Hematopoietic multipotent progenitor cell treated with erythropoietin and hydrocortisone succinate and interleukin-3 and kit ligand, for 15 days (in vitro differentiated cells): ENCODE measurements at places on chromosomes 12 and 14.
A peak's percentile ranks its signal among the peaks of the same experiment; 100 is the strongest.

- DNase-seq = no peak
These were observed 197.2 kb downstream of the KIF26A start for GRCh38 chr14:104335611-104336010.

GRCh38 chr14:105283028-105283427, 17.8 kb downstream of the BRF1 start:
- no peak for DNase-seq

DNA sequence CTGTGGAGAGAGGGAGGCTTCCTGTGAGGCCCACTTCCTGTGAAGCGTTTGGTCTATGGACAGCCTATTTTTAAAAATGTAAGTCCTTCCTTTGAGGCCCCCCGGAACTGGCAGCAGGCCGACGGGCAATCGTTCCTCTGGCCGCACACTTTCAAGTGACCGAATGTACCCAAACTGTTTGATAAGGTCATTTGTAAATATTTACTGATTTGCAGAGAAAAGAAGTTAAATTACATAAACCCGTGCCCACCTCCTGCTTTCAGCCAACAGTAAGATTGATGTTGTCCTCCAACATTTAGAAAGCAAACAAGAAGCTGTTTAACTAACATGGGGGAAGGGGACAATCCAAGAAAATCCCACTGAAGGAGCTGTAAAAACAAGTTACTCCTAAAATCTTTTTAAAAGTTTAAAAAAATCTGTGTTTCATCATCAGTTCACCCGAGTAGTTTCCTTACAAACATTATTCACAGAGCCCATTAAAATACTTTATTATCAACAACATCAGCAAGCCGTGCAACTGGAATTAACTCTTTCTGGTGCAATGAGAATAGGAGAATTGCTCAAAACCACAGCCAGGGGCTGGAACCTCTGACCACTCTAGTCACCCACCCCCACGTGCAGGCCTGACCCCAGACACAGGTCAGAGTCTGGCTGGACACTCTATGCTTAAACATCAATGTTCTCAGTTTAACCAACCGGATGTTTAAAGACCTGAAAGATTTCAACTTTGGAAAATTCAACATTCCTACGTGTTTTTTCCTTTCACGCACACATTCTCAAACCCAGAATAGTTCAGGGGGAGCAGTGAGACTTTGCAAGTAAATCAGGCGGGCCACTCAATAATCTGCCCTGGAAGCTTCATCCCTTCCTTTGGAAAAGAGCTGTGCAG, 65.3 kb downstream of the FOXN3 start:
- DNase-seq = no peak

DNA sequence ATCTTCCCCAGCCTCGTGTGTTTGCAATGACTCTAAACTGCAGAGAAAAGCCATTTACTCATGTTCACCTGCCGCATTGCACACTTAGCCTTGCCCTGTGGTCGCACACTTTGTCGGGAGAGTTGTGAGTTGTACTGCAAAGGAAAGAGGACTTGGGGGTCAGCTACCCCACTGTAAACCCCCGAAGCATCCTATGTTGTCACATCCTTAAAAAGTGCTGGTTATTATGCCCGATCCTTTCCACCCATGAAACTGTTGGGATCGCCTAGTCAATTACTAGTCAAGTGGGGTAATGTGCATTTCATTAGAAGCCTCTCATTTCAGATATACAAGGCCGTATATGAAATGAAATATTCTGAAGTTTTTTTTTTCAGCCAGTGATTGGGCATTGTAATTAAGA, 98.2 kb downstream of the SRRM4 start:
- no peak for DNase-seq

GRCh38 chr14:93073910-93074769, 41.6 kb downstream of the ITPK1 start:
- DNase-seq = no peak

DNA sequence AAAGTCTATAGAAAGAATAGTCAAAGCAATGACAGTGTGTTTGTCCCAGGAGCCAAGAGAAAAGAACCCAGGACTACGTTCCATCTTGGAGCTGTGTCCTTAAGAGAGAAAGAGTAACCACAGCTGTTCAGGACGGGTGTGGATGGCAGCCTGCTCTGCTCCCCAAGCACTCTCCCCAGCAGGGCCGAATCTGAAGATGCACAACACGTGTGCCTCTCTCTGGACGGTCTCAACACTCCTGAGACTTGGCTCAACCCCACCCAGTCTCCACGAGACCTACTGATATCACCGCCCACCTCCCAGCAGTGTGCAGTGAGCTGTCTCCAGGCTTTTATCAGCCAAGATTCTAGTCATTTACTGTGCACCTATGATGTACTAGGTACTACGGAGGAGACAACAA, 27.3 kb upstream of the ANO2 start:
- DNase-seq = no peak

DNA sequence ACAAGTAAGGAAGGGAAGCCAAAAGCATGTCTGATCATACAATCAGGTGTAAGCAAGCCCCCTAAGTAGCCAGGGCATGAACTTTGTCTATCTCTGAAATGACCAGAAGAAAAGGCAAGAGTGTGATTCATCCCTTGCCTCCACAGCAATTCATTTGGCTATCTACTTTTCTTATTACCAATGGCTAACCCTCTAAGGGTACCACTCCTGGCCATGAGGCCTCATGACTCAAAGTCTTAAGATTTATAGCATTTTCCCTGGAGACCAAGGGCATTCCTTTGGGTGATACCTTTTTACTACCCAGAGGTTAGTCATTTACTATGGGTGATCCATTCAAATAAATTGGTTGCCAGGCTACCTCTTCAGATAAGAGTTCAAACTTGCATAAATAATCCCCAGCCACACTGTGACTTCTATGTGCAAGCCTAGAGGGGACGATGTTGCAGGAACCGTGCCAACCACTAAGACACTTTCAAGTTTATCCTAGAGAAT, 1.5 kb upstream of the LGALS3 start:
- peak; percentile 42 for DNase-seq

DNA sequence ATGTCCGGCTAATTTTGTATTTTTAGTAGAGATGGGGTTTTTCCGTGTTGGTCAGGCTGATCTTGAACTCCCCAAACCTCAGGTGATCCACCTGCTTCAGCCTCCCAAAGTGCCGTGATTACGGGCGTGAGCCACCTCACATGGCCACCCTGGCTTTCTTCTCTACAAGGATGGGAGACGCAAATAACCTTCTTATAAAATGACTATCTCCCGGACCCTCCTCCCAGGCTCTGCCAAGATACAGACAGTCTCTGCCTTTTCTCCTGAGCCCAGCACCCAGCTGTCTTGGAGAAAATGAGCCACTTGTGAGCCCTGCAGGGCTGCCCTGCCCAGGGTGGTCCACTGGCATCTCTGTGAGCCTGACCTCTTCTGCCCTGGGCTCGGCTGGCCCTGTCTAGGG, 34.7 kb upstream of the RBM19 start:
- DNase-seq = no peak

DNA sequence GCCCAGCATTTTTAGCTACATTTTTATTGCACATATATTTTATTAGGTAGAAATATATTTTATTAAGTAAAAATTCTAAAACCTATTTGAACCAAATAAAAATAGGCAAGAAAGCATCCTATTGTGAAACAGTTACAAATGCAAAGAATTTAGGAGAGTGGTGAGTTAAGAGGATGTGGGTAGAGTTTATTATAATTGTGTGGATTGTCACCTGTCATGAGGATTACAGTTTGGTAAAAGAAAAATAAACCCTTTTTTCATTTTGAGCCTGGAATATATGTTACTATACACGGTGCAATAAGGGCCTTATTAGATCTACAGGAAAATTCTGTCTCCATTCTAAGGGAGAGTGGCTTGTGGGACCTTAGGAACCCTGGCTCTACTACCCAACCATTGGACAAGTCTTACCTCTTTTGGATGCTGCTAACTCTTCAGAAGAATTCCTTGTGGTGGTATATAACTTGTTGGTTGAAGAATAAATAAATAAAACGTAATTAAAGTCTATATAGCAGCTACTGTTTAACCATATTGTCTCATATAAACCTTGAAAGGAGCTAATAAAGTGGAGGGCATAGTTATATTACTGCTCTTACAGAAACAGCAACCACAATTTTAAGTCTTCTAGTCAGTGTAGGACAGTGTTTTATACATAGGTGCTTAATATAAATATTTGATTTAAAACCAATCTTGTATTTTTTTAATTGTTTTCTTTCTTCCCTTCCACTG, 67.8 kb downstream of the FGD4 start:
- DNase-seq = no peak

- no peak for DNase-seq
These were observed at the start of gene LHX5 for GRCh38 chr12:113471619-113472171. LHX5 (minus strand) TSS chr12:113471871; CDS start chr12:113471498, 373 bp downstream.

DNA sequence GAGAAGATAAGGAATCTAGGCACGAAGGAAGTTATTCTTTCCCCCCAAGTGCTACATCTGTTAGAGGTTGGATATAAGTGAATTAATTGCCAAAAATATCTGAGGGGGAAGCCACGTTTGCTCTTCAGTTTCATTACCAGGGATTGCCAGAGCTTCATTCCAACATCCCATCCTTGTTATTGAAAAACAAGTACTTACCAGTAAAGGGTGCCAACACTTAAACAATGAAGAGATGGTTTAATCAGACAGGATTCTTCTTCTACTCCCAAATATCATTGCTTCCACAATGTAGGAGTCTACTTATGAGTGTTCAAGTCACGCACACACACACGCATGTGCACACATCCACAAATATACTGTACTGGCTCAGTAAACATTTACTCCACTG, 312.4 kb downstream of the RPAP3 start:
- no peak for DNase-seq

GRCh38 chr12:38669530-38669929, 235.9 kb downstream of the CPNE8 start:
- DNase-seq = no peak

- no peak for DNase-seq
These were observed 9.6 kb upstream of the OTUB2 start for GRCh38 chr14:94016446-94016976.

DNA sequence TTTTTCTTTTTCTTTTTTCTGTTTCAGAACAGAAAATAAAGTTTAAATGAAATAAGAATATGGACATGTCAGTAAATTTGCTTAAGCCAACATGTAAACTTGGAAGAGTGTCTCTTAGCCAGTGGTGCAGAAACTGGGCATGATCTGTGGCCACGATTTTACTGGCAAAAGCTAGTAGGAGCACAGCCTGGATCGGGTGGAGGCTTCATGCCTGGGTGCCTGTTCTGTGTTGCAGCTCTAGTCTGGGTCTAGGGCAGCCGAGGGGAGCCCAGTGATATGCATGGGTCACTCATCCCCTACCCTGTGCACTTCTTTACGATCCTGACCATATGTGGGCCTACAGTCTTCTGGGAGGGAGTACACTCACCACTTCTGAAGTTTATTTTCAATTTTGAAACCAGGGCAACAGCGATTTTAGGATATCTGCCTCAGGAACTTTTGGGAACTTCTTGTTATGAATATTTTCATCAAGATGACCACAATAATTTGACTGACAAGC, 45.6 kb upstream of the SMCO2 start:
- no peak for DNase-seq

DNA sequence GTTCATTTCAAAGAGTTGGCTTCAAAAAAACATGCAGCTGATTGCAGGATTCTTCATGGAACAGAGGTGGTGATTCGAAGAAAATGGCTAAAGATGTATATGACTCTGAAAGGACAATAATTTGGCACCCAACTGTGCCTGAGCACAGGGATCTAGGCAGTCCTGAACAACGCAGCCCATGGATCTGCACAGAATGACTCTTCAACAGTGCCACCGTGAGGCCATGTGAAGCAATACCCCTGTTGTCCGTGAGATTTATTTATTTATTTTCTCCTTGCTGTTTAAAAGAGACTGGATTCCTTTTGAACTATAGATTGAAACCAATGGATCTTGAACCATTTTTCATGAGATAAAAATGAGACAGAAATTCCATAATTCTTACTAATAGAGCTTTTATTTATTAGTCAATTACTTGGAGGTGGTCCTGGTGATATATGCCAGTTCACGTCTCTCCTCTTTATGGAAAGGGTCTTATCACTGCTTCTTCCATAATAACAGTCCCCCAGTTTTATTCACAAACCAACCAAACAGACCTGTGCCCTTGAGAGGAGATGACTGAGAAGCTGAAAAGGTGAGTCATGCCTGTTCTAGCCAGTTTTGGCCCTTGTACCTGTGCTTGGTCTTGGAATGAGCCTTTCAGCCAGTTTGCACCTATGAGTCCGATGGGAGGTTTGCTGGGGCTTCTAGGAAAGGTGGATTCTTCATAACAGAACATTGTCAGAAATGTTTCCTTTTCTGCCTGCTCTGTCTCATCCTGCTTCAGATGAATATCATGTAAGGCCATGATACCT, 1598.3 kb downstream of the AACS start:
- DNase-seq = no peak

- DNase-seq = no peak
These were observed 28.5 kb upstream of the NFYB start for GRCh38 chr12:104166465-104166864.

DNA sequence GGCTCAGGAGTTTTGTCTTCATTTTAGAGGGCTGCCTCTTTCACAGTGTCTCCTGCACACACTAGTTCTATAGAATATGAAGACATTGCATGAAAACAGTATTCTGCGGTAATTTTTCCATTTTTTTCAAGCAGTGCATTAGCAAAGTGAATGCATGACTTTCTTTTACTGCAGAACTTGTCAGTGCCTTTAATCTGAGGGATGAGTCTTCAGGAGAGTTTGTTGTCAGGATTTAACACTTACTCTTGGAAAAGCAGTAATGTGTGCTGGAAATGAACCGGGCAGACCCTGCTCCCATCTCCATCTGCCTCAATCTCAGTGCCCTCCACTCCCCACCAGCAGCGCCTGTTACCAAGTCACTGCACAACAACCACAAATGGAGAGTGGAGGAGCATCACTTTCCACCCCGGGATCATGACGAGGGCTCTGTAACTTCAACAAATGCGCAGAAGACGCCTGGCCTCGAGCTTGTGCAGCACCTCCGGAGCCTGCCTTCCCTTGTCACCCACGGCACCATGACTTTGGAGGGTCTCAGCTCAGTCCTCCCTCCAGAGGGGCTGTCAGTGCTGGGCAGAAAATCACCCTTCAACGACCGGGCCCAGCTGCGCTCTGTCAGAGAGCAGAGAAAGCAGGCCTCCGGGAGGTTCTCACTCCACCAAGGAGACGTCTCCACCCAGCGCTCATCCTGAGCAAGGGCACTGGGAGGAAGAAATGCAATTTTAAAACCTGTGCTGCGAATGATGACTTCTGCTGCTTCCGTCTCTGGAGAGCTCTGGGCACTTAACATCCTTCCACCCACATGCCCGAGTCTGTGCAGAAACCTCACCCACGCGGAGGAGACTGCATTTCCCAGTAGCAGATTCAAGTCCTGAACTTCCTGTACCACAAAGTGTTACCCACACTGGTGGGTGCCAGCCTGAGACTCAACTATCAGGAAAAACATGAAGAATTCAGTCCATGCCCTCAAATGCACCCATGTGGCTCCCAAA, 255.7 kb downstream of the ADGRD1 start:
- no peak for DNase-seq
